ENCODE measurements at places on chromosomes 4 and X. TPM values are rescaled to one million over a fixed set of nuclear protein-coding genes. Genes with fewer than 3 reads are reported as not detected.

The GABRG1 gene
- not detected for polyA plus RNA-seq

GRCh38 chrX:14697451-14697850 is 168.1 kb downstream of the GLRA2 start:
- no peaks in the 10 kb centered on the region for H3K27me3 ChIP-seq
- H3K4me1 ChIP-seq, result no peaks in the 10 kb centered on the region
- no peak for DNase-seq
- H3K4me3 ChIP-seq, result no peak overlapping the region

DNA sequence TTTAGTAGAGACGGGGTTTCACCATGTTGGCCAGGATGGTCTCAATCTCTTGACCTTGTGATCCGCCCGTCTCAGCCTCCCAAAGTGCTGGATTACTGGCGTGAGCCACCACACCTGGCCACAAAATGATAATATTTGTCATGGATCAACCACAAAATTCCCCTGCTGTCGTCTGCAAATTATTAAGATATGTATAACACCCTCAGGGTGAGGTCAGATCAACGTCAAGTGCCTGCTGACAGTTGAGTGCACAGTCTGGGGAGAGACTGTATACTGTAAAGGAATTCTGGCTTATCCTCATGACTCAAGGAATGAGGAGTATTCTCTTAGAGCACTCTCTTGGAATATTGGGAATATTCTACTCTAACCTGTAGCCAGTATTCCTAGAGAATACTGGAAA is 11.2 kb downstream of the EPGN start:
- no peak overlapping the region for H3K27ac ChIP-seq
- H3K4me3 ChIP-seq, result no peak overlapping the region
- no peaks in the 10 kb centered on the region for H3K36me3 ChIP-seq
- no peaks in the 10 kb centered on the region for H3K4me1 ChIP-seq
- no peak for DNase-seq
- H3K27me3 ChIP-seq, result no peaks in the 10 kb centered on the region

GRCh38 chr4:30269850-30270249 is 450.3 kb upstream of the PCDH7 start:
- H3K27me3 ChIP-seq, result no peaks in the 10 kb centered on the region
- no peak overlapping the region for H3K4me3 ChIP-seq
- H3K36me3 ChIP-seq, result no peaks in the 10 kb centered on the region

DNA sequence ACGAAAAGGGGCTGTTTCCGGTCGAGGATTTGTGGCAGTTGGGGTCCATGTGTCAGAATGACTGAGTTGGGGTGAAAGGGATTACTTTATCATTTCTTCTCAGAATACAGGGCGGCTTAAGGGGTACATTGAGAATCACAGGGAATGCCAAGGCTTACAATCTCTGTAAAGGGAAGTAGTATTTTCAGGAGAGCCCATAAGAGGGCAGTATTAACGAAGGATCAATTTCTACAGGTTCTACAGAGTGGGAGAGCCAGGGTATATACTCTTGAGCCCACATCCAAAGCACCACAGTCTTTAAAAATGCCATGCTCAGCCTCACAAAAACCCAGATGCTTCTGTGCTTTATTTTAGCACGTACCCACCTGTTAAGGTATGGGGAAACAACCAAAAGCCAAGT is 67.7 kb upstream of the ZXDA start:
- H3K27me3 ChIP-seq, result no peaks in the 10 kb centered on the region
- no peak overlapping the region for H3K27ac ChIP-seq
- no peaks in the 10 kb centered on the region for H3K36me3 ChIP-seq
- H3K4me3 ChIP-seq, result no peak overlapping the region
- DNase-seq, result no peak

DNA sequence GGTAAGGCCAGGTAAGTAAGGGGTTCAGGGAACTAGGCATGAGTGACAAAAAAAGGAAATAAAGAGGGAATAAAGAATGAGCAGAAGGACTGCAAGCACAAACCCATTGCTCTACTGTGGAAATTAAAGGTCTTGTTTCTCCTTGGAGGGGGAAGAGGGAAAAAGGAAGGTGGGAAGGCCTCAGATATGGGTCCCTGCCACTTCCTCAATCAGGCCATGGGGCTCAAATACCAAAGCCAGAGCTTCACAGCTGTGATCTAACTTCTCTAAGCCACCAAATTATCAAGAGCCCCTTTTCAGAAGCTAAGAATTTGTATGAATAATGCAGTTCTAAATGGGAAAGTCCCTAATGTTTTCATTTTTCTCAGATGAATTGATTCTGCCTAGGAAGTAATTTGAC is 4.7 kb downstream of the USP51 start:
- H3K36me3 ChIP-seq, result no peaks in the 10 kb centered on the region
- H3K27me3 ChIP-seq, result no peaks in the 10 kb centered on the region
- no peak for DNase-seq
- H3K27ac ChIP-seq, result no peak overlapping the region
- peaks cover 3% of the 10 kb centered on the region for H3K4me1 ChIP-seq

DNA sequence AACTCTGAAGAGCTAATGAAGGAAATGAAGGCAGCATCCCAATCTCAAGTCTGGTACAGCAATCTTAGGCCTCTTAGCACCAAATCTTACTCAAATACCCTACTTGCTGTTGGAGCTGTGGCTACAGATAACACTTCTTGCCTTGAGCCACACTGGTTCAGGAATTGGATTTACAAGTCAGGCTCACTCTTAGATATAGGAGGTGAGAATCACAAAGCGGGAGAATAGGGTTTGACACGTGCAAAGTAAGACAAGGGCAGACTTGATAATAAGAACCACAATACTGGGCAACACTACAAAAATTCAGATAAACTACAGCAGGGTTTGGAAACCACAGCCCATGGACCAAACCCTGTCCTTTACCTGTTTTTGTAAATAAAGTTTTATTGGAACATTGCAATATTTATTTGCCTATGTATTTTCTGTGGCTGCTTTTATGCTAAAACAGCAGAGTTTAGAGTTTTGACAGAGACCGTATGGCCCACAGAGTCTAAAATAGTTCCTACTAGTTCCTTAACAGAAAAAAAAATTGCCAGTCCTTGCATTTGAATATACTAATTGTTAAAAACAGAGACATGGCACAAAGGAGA is 9.3 kb upstream of the CUL4B start:
- DNase-seq, result no peak
- H3K27ac ChIP-seq, result no peak overlapping the region
- H3K4me3 ChIP-seq, result no peak overlapping the region
- H3K27me3 ChIP-seq, result no peaks in the 10 kb centered on the region
- no peaks in the 10 kb centered on the region for H3K4me1 ChIP-seq
